ENCODE measurements at places on chromosomes 3 and 15.
A peak's percentile ranks its signal among the peaks of the same experiment; 100 is the strongest.

GRCh38 chr3:132800958-132801357, 78.7 kb upstream of the NPHP3 start:
- H3K27ac ChIP-seq = no peak overlapping the region
- no peaks in the 10 kb centered on the region for H3K27me3 ChIP-seq
- H3K36me3 ChIP-seq = no peaks in the 10 kb centered on the region
- no peak overlapping the region for H3K4me3 ChIP-seq
- H3K4me1 ChIP-seq = no peaks in the 10 kb centered on the region

GRCh38 chr3:181712553-181713279, 991 bp downstream of the SOX2 start:
- peaks cover 26% of the 10 kb centered on the region for H3K4me1 ChIP-seq
- no peak overlapping the region for H3K27ac ChIP-seq
- peaks cover 69% of the 10 kb centered on the region for H3K27me3 ChIP-seq
- no peak for DNase-seq
- H3K4me3 ChIP-seq = no peak overlapping the region
- H3K36me3 ChIP-seq = no peaks in the 10 kb centered on the region

DNA sequence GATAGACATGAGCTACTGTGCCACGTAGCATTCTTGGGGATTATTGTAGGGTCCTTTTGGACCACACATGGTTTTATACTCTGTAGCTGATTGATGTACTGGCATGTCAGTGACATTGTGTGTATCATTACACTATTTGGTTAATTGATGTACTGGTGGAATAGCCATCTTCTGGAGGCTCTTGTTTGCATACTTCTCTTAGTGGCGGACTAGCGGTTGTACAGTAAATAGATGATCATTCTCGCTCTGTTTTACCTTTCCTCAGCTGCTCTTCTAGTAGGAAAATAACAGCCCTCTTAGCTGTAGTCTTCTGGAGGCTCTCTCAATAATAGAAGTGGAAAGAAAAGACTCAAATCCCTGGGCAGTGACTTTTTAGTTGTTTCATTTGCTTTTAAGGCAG, 24.8 kb downstream of the IGF1R start:
- H3K36me3 ChIP-seq = no peaks in the 10 kb centered on the region
- H3K27me3 ChIP-seq = no peaks in the 10 kb centered on the region
- peaks cover 19% of the 10 kb centered on the region for H3K4me1 ChIP-seq
- no peak overlapping the region for H3K27ac ChIP-seq
- H3K4me3 ChIP-seq = no peak overlapping the region
- no peak for DNase-seq

- DNase-seq = peak; percentile 86
- H3K27ac ChIP-seq = peak overlapping the region; percentile 60
- H3K27me3 ChIP-seq = no peaks in the 10 kb centered on the region
- H3K36me3 ChIP-seq = peaks cover 11% of the 10 kb centered on the region
These were observed 36.6 kb downstream of the CCDC66 start for GRCh38 chr3:56593455-56594158.

GRCh38 chr3:159620873-159621272, 367.8 kb upstream of the IL12A start:
- no peaks in the 10 kb centered on the region for H3K36me3 ChIP-seq
- no peak for DNase-seq
- no peaks in the 10 kb centered on the region for H3K4me1 ChIP-seq
- H3K27ac ChIP-seq = no peak overlapping the region

- no peaks in the 10 kb centered on the region for H3K36me3 ChIP-seq
- DNase-seq = no peak
- H3K4me3 ChIP-seq = no peak overlapping the region
- no peak overlapping the region for H3K27ac ChIP-seq
- H3K27me3 ChIP-seq = no peaks in the 10 kb centered on the region
- no peaks in the 10 kb centered on the region for H3K4me1 ChIP-seq
These were observed 321.4 kb upstream of the GBE1 start for GRCh38 chr3:82082796-82083195.

GRCh38 chr3:70806021-70806420, 493.6 kb upstream of the MDFIC2 start:
- H3K36me3 ChIP-seq = no peaks in the 10 kb centered on the region
- H3K27me3 ChIP-seq = no peaks in the 10 kb centered on the region
- DNase-seq = no peak
- no peak overlapping the region for H3K27ac ChIP-seq
- no peaks in the 10 kb centered on the region for H3K4me1 ChIP-seq

DNA sequence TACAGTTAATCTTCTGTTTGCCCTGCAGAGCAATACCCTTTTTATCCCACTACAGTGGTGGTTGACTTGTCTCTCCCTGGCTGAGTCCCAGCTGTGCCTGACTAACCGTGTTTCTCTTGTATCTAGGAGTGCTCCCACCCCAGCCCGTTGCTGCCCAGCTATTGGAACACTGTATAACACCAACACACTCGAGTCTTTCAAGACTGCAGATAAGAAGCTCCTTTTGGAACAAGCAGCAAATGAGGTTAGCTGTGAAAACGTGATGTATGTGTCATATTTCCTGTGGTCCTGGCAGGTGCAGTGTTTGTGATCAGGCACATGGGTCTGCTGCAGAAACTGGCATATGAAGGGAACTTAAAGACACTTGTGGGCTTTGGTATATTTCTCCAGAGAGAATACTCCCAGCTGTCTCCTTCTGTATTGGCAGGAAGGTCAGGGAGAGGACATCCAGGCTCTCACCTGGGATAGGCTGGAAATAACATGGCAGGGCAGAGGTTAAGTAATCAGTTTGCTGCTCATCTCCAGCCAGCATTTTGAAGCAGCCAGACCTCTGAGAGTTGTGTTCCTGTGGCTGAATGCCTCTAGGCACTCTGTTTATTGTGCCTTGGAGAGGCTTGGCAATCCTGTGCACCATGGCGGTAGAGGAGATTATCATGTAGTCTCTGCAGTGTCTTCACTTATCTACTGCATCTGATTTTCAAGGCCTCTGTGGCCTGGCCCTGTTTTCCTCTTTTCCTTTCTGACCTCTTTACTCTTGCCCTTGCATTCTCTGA, 34.8 kb downstream of the ATG7 start:
- peaks cover 65% of the 10 kb centered on the region for H3K36me3 ChIP-seq
- H3K27ac ChIP-seq = no peak overlapping the region
- peaks cover 9% of the 10 kb centered on the region for H3K4me1 ChIP-seq
- no peak overlapping the region for H3K4me3 ChIP-seq
- H3K27me3 ChIP-seq = no peaks in the 10 kb centered on the region

- H3K4me3 ChIP-seq = no peak overlapping the region
- H3K36me3 ChIP-seq = no peaks in the 10 kb centered on the region
- H3K4me1 ChIP-seq = no peaks in the 10 kb centered on the region
These were observed 21.7 kb upstream of the FMN1 start for GRCh38 chr15:33215941-33216872.

DNA sequence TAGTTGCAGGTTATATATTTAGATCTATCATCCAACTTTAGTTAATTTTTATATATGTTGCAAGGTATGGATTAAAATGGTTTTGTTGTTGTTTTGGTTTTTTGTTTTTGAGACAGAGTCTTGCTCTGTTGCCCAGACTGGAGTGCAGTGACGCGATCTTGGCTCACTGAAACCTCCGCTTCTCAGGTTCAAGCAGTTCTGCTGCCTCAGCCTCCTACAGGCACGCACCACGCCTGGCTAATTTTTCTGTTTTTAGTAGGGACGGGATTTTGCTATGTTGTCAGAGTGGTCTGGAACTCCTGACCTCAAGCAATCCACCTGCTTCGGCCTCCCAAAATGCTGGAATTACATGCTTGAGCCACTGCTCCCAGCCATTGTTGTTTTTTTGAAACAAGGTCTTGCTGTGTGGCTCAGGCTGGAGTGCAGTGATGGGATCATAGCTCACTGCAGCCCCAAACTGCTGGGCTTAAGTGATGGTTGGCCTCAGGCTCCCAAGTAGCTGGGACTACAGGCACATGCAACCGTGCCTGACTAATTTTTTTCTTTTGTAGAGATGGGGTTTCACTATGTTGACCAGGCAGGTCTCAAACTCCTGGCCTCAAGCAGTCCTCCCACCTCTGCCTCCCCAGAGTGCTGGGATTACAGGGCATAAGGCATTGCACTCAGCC, 92.0 kb downstream of the ZNF609 start:
- H3K27ac ChIP-seq = no peak overlapping the region
- peaks cover 4% of the 10 kb centered on the region for H3K4me1 ChIP-seq
- H3K4me3 ChIP-seq = no peak overlapping the region
- no peaks in the 10 kb centered on the region for H3K36me3 ChIP-seq

DNA sequence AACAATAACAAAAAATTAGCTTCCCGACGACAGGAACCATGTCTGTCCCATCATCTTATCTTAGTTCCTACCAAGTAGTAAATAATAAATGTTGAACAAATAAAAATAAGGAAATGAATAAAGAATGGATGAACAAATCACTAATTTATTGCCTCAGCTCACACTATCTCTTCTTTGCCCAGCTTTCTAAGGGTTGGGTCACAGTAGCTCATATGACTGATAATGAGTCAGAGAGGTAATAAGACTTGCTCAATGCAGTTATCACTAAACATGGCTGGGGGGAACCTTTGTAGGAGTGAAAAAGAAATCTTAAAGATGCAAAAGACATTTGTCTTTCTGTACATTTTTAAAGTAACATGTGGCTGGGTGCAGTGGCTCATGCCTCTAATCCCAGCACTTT, 182.2 kb downstream of the WDR76 start:
- no peak for DNase-seq
- H3K36me3 ChIP-seq = no peaks in the 10 kb centered on the region
- no peaks in the 10 kb centered on the region for H3K4me1 ChIP-seq
- peaks cover 1% of the 10 kb centered on the region for H3K27me3 ChIP-seq
- no peak overlapping the region for H3K4me3 ChIP-seq

- no peaks in the 10 kb centered on the region for H3K27me3 ChIP-seq
- H3K36me3 ChIP-seq = no peaks in the 10 kb centered on the region
- no peak for DNase-seq
- H3K27ac ChIP-seq = no peak overlapping the region
These were observed 26.1 kb downstream of the CERS3 start for GRCh38 chr15:100502651-100503050.

DNA sequence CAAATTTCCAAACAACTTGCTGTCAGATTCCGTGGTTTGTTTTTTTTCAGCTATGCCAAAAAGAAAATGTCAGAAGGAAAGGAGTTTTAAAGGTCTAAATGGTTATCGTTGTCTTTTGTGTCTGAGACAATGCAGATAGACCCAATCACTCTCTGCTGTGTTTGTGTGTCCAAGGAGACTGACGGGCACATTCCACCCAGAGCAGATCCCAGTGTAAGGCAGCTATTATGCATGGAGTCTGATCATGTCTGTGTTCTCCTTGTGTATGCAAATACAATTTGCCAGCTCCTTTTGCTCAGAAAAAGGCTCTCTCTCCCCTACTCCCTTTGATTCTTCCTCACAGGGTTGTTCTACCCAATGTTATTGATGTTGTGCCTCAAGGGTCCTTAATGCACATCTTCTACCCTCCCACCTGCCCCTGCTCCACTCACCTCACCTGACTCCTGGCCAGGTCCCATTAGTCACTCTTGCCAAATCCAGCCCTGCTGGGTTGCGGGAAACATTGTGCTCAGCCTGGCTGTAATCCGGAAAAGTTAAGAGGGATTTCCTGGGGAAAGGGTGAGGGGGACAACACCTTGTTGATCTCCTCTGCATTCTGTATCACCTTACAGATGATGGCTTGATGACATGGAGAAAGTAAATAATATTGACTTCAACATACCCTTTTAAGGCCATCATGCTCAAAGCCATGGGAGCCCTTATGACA, 61.0 kb downstream of the OTOL1 start:
- H3K36me3 ChIP-seq = no peaks in the 10 kb centered on the region
- no peak overlapping the region for H3K27ac ChIP-seq
- no peak overlapping the region for H3K4me3 ChIP-seq
- no peaks in the 10 kb centered on the region for H3K27me3 ChIP-seq
- H3K4me1 ChIP-seq = no peaks in the 10 kb centered on the region

GRCh38 chr3:37741644-37742043, 120.0 kb upstream of the CTDSPL start:
- H3K27me3 ChIP-seq = no peaks in the 10 kb centered on the region
- no peaks in the 10 kb centered on the region for H3K4me1 ChIP-seq
- H3K36me3 ChIP-seq = no peaks in the 10 kb centered on the region
- DNase-seq = no peak
- no peak overlapping the region for H3K27ac ChIP-seq
